ENCODE measurements at places on chromosomes 6 and 20.

GRCh38 chr6:108407904-108408827 lies 113.3 kb downstream of the AFG1L start:
- DNase-seq, result no peak

GRCh38 chr6:162625846-162626540 lies 101.6 kb downstream of the PRKN start:
- no peak for DNase-seq

DNA sequence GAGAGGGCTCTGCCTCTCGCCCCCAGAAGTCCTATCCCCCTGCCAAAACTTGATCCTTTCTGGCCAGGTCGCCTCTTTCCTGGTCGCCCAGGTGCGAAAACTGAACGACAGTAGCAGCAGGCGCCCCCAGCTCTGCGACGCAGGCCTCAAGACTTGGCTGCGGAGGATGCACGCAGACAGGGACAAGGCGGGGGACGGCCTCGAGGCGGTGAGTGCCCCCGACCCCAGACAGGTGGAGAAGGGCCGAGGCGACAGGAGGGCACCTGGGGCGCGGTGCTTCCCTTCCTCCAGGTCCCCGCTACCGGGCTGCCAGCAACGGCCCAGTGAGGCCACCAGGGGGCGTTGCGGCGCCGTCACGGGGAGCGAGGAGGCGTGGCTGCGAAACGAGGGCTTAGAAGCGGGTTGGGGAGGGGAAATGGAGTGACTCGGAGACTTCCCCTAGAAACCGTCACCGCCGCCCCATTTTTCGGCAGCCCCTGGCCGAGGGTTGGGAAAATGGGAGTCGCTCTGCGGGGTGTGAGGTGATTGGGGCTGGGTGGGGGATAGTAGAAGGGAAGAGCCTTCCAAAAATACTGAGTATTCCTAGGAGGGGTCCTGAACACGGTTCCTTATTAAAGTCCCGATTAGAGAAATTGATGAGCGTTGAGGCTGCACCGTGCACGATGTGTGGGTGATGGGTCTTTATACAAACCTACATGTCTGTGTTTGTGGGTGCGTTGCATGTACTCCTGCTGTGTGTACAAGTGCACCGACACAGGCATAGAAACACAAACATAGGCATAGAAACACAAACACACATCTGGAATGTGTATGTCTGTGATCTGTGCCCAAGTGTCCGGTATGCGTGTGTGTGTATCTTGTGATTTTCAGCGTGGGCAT lies 44.6 kb downstream of the ARHGAP40 start:
- no peak for DNase-seq

DNA sequence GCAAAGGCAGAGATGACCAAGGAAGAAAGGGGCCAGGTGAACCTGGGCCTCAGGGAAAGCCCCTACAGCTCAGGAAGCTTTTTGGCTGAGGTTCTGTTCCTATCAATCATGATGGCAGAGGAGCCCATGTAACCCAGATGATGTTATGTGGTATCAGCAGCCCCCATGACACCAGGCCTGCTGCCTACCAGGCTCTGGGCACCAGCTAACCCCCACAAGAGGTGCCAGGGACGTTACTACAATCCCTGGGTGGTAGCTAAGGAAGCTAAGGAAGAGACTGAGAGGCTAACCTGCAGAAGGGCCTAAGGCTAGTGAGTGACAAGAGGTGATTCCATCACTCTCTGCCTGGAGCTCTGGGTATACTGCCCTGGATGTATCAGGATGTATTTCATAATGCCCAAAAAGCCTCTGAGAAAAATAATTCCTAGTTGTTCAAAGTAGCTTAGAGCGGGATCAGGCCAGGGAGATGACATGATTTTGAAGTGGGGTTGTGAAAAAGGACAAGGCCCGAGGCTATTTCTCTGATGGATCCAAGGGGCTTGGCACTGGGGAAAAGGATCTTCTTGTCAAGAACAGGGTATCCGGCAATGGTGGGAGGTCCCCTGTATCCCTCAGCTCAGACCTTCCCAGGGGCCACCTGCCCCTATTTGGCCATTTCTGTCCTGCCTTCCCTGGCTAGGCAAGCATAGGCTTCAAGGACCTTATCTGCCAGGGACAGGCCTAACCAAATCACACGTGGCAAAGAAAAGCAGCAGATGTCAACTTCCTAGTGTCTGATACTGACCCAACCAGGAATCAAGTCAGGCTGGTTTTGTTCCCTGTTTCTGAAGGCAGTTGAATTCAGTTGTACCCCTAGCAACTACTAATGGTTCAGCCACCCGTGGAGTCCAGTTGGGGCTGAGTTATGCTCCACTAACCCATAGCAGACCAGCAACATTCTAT lies 41.3 kb downstream of the PANK2 start:
- no peak for DNase-seq

- no peak for DNase-seq
These were observed 6.0 kb downstream of the NUS1 start for GRCh38 chr6:117681162-117681741.

GRCh38 chr6:37115236-37115895 lies 54.6 kb upstream of the PIM1 start:
- no peak for DNase-seq

DNA sequence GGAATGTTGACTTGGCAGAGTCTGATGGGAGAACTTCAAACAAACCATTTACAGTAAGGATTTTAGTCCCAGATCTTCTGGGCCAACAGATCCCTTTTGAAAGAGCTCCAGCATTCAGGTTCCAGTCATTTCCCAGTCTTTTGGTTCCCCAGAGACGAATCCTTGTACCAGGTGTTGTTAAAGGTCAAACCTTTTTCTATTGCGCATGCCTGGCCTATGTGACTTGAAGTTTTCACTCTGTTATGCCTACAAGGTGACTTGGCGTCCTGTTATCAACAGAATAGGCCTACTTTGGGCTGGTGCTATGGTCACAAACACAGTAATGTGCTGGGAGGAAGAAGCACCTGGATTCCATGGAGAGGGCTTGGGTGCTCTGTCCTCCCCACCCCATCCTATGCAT lies 52.3 kb downstream of the PXDC1 start:
- no peak for DNase-seq

- no peak for DNase-seq
These were observed 213.2 kb downstream of the LY86 start for GRCh38 chr6:6801635-6802218.

- peak; percentile 35 for DNase-seq
These were observed 271.5 kb downstream of the FOXA2 start for GRCh38 chr20:22312744-22313346.

DNA sequence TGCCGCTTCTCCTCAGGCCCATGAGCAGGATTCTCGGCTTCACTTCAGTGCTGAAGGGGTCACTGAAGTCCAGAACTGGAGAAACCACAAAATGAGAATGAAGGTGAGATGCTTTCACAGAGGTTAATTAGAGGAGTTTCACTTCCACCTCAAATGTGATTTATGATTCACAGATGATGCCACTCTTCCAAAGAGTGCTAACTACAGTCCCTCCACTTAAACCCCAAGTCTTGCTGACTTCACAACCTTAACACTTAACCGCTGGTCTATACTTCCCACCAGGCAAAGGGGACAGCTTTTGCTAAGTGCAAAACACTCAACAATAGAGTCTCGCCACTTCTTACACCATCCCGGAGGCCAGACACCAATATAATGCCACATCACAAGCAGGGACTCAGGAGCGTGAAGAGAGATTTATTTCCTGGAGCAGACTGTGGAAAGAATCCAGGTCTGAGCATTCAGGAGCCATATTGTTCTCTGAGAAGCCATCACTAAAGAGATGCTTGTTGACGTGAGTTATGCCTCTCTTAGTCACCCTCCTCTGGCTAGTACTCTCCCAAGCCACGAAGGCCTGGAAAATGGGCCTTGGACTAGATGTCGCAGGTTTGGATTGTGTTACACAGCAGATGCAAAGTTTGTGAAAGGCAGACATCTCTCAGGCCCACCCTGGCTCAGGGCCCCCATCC lies 24.4 kb downstream of the RRAGD start:
- DNase-seq, result no peak

DNA sequence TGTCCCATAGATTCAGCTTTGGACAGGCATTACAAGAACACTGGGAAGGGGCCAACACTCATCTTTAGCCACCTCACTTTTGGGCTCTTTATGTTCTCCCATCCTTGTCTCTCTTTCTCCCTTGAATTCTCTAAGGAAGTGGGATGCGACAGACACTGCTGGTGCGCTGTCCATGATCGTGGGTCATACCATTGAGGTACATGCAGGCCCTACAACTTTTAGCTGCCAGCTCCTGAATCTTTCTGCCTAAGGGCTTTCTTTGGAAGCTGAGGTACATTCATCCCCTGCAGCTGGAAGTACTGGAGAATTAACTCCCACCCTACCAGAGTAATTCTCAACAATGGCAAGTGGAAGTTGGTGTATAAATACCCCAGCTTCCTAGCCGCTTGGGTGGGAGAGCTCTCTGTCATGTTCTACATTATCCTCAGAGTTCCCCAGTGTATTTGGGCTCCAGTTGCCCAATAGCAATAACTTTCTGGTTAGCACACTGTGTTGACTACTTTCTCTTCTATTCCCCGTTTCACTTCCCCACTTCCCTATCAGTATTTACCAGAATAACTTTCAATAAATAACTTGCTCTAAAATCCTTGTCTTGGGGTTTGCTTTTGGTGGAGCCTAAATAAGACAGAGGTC lies 309.4 kb upstream of the RNF24 start:
- no peak for DNase-seq

DNA sequence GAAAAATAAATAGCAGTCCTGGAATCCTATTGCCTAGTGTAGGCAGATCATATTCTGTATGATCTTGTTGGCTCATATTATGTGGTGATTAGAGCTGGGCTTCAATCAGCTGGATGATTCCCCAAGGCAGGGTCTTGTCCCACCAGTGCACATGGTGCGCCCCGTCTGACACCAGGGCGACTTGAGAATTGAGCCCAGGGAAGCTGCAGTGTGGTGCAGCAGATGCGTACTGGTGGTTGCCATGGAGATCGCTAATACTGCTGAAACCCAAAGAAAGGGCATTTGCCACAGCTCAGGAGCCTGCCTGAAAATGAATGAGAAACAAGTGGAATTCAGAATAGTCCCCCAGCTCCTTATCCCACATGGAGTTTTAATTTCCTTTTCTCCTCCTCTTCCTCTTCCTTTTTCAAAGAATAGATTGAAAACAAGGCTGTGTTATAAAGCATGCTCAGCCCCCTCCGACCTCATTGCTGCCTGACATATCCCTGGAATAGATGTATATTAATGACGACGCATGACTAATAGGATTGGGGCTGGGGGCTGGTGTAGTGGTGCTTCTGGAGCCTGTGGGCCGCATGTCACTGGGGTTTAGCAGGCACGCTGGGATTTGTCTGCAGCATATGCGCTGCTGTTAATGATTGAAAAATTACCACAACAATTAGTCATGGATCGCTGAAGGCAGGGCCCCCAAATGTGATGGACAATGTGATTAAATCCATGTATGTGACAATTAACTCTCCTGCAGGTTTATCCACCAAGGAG lies 210.5 kb downstream of the FARS2 start:
- no peak for DNase-seq

- no peak for DNase-seq
These were observed 72.1 kb downstream of the KHDC1L start for GRCh38 chr6:73152966-73153757.

- DNase-seq, result no peak
These were observed 48.9 kb downstream of the PRDM1 start for GRCh38 chr6:106134906-106135634.

DNA sequence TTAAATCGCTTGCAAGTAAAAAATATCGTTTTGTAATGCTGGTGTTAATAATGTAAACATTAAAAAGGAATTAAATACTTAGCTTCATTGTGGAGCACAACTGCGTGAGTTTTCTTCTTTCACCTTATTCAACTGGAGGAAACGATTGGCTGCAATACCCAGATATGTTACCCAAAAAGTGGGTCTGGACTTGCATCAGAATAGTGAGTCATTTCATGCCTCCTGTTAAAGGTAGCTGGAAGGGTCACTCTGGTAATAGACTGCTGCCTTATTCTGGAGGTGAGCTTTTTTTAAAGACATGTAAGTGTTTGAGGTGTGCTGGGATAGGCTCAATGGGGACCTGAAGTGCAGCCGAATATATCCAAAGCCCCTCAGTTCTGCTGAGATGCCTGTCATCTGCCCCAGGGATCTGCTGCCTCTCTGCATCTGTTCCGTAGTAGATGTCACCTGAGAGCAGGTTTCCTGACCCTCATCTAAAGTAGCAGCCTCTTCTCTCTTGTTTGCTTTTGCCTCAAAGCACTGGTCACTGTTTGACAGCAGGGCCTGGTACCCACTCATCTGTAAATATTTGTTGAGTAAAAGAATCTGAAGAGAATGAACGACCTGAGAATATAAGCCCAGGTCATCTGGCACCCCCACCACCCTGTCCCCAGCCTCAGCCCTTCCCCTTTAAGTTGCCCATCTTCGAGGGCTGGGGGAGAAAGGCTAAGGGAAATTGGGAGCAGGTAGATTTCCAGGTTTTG lies 5.6 kb upstream of the UQCC2 start:
- DNase-seq, result no peak

- no peak for DNase-seq
These were observed 9.2 kb upstream of the ZNF831 start for GRCh38 chr20:59154317-59155013.

GRCh38 chr20:22686097-22686496 lies 101.7 kb upstream of the FOXA2 start:
- no peak for DNase-seq

- DNase-seq, result no peak
These were observed 31.8 kb downstream of the MDN1 start for GRCh38 chr6:89787660-89788328.

GRCh38 chr6:16333580-16333979 lies 95.2 kb downstream of the GMPR start:
- no peak for DNase-seq

GRCh38 chr6:29792123-29793035 lies 35.2 kb upstream of the HLA-G start:
- DNase-seq, result no peak

DNA sequence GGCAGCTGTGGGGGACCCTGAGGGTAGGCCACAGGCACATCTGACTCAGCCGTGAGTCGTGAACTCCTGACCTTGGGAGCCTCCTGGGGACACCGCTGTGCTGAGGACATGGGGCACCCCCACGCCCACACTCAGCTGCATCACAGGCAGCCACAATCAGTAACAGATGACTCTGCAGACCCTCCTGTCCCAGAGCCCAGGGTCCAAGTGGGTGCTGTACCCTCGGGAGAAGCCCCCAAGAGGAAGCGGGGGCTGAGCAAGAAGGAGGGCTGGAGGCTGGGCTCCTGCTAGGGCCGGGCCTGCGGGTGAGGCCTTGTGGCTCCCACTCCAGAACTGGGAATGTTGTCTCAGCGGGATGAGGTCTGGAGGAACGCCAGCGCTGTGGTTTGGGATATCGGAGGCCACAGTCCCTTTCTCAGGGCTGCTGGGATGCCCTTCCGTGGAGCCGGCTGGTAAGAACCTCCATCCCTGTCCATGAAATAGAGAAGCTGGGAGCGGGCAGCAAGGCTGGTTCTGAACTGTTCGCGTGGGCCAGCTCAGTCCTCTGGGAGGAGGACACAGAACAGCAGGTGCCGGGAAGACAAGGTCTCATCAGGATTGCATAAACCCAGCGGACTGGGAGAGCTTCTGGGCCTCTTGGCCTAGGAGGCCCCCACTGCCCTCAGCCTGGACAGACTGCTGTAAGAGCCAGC lies 3.1 kb upstream of the LAMA5 start:
- DNase-seq, result no peak

DNA sequence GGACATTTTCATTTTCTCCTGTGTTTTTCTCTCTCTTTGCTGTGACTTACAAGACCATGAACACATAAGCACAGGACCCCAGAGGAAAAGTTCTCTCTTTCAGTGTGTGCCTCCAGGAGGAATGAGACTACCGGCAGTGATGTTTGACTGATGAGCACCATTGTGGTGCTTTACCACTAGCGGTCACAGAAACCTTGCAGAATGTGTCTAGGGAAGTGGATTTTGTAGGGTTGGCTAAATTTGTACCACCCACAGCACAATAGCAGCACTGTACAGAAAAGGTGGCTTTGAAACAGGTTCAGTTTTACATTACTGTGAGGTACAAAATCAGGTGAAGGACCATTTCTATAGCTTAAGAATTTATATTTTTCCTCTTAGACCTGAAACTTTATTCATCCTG lies 301.9 kb upstream of the SUPT3H start:
- no peak for DNase-seq

Data from SK-N-MC (cell line).